CD4-positive, alpha-beta T cell (primary cell): ENCODE measurements at places on chromosomes 7 and 10. TPM values are rescaled to one million over a fixed set of nuclear protein-coding genes. Genes with fewer than 3 reads are reported as not detected.

DNA sequence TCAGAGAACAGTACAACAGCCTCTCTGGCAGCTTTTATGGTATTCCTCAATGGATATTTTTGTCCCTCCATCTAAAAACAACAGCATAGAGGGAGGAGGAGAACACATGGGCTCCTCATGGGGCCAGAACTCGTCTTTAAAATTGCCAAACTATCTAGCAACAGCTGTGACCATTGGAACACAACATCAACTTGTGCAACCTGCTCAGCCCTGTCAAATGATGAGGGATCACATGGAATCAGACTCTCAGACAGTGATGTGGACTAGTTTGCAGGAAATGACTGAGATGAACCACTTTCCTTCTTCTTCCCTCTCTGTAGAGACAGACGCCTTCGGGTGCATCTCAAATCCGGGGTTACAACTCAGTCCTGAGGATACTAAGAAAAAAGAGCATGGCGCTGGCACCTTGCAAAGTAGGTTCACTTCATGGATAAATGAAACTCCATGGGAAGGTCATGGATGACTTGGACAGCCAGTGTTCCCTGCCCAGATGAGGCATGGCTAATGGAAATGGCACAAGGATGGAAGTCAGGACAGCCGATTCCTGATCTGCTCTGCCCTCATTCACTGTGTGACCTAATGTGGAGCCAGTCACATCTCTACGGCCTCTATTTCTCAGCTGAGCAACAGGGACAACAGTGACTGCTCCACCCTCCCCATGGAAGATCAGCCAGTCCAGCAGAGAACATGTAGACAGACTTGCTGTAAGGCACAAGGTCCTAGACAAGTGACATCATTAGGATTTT lies 24.6 kb upstream of the DGKI start:
- DNase-seq = no peak

GRCh38 chr10:129495256-129495655 lies 28.2 kb downstream of the MGMT start:
- no peak for DNase-seq

CDHR3 gene
- 12.2 TPM for total RNA-seq

DNA sequence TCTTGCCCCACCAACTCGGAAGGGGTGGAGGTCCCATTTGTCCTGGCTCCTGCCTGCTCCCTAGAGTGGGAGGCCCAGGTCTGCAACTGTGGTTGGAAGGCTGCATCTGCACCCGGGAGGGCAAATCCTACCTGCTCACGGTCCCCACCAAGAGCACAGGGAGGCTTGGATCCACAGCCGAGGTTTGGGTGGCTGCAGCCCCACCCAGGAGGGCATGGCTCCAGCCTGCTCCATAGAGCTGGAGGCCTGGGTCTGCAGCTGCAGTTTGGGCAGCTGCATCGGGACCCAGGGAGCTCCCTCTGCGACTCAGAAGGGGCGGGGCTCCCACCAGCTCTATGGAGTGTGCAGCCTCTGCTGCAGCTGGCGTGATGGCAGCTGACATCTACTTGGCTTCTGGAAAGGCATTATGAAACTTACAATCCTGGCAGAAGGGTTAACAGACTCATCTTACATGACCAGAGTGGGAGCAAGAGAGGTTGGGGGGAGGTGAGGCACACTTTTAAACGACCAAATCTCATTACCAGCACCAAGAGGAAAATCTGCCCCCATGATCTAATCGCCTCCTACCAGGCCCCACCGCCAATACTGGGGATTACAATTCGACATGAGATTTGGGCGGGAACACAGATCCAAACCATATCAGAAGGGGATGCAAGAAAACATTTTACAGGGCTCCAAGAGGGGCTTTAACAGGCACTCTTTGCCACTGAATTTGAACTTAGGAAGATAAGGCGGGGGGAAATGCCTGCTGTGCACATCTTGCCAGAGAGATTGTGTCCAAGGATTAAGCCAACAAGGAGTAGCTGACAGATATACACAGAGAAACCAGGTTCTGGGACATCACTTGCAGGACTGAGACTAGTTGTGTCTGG lies 8.2 kb upstream of the BLVRA start:
- no peak for DNase-seq

TAS2R41 gene
- 0.73 TPM for total RNA-seq
